ENCODE measurements at places on chromosomes 5 and 9.

GRCh38 chr5:17276445-17276844 lies 59.0 kb downstream of the BASP1 start:
- DNase-seq: no peak

GRCh38 chr5:90408571-90409317 lies 812 bp downstream of the CETN3 start:
- DNase-seq: no peak

DNA sequence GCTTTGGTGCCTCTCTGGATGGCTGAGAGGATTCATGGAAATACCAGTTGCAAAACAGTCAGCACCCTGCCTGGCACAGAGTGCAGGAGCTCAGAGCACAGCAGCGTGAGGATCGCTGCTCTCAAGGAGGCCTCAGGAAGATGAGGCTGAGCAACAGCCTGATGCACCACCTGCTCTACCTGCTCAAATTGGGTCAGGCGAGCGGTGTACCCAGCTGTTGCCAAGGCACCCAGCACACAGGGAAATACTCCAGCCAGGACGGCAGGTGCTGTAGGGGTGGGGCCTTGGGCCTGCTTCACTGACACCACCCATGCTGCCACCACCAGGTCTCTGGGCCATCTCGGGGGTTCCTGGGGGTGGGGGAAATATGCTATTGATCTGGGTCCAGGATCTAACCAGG lies 4.3 kb downstream of the EEIG1 start:
- no peak for DNase-seq

- DNase-seq: no peak
These were observed 124.8 kb downstream of the HSD17B3 start for GRCh38 chr9:96177005-96177718.

DNA sequence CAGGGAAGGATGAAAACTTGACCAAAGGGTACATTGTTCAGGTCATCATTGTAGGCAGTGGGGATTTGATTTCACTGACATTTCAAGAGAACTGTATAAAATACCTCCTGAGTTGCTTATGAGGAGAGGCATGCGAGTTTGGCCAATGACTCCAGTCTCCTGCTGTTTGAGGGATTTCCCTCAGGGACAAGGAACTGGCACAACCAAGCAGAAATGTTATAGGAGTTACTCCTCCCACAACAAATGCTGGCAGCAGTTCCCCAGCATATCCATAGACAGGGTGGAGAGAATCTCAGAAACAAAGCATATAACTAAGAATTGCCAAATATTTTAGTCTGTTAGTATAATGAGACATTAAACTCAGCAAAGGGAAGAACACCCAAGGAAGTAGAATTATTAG lies 47.2 kb upstream of the FBXL7 start:
- no peak for DNase-seq

DNA sequence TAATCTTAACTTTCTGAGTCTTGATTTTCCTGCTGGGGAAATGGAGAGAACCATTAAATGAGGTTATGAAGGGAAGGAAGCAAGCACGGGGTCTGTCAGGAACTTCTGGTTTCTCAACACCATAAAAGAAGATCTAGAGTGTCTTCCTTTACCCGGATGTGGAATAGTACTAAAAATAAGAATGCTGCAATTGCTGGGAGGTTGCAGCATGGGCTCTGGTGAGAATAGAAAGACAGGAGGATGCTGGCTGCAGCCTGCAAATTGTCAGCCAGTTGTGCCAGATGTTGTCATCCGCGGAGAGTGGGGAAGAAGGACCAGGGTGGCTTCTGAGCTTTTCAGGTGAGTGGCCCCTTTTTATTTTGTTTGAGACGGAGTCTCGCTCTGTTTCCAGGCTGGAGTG lies 69.3 kb upstream of the STC2 start:
- peak; percentile 24 for DNase-seq

- DNase-seq: peak; percentile 79
These were observed 2.9 kb downstream of the NR4A3 start for GRCh38 chr9:99824378-99825171.

- DNase-seq: no peak
These were observed 93.4 kb upstream of the SLC30A5 start for GRCh38 chr5:69000216-69000919.

- DNase-seq: peak; percentile 83
These were observed 26.3 kb downstream of the MAML1 start for GRCh38 chr5:179758955-179759354.

- no peak for DNase-seq
These were observed 1688.4 kb upstream of the CDH9 start for GRCh38 chr5:28726815-28727214.

GRCh38 chr9:2621722-2622460 lies at the start of gene VLDLR:
TSS of gene VLDLR (plus strand) at chr9:2621787. CDS start at chr9:2622190, 403 bp downstream.
- DNase-seq: peak; percentile 35

DNA sequence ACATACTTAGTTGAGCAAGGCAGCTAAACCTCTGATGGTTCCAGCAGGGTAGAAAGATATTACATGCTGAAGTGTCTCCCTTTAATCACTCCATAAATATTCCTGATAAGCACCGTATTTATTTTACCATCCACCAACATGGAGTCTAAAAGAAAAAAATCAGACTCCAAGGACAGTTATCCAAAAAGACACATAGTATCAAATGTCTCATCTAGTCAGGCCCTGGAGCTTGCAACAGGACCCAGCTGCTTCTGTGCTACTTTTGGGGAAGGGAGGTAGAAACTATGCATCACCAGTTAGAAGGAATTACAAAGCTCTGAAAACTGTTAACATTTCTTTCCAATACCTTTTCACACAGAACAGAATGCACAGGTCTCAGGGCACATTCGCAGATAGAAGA lies 88.1 kb downstream of the S1PR3 start:
- no peak for DNase-seq

GRCh38 chr5:149227168-149227826 lies 44.4 kb upstream of the AFAP1L1 start:
- DNase-seq: peak; percentile 35

- DNase-seq: peak; percentile 79
These were observed 15.0 kb downstream of the ZSWIM6 start for GRCh38 chr5:61347080-61347479.

DNA sequence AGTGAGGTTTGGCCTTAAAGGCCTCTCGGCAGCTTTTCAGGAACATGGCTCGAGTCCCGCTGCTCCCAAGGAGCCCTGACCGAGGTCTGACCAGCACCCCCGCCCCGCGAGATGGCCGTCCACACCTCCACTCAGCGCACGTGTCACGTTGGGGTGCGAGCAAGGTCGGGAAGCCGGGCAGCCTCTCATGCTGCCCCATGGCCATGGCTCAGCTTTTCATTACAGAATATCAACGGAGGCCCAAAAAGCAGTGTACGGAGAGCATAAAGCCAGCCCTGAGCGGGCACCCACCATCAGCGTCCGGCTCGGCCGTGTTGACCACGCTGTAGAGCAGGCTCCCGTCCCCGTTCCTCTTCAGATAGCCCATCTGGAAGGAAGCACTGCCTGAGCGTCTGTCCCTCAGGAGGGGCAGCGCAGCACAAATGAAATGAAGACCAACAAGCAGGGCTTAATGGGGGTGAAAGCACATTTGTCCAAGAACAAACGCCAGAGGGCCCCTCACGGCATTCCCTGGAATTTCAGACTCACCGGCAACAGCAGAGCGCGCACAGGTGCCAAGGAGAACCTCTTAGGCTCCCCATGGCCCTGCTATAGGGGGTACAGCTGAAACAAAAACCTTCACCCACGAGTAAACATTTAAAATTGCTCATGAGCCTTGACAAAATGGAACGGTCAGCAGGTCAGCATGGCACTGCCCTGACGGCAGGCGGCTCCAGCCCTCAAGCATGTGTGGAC lies 11.6 kb downstream of the BRD9 start:
- DNase-seq: no peak

Measured in suppressor macrophage treated with lipopolysaccharide for 4 hours (primary cell).